ENCODE measurements at places on chromosomes 4 and X.

GRCh38 chrX:69278031-69278687 is 112.9 kb upstream of the PJA1 start:
- no peak for DNase-seq

DNA sequence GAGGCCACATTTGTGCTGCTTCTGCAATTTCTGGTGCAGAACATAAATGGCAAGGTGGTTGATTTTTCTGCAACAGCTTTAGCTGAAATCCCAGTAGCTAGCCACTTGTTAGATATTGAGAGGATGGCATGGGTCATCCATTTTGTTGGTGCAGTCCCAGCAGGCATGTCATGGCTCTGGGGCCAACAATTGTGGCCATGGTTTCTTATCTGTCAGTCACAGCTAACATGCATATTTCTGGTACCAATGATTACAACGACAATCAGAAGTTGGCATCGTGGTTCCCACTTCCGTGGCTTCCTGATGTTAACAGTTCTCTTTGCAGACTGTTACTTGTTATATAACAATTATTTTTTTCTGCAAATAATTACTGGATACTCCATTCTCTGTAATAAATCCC is 42.8 kb upstream of the PRKG2 start:
- DNase-seq: no peak

DNA sequence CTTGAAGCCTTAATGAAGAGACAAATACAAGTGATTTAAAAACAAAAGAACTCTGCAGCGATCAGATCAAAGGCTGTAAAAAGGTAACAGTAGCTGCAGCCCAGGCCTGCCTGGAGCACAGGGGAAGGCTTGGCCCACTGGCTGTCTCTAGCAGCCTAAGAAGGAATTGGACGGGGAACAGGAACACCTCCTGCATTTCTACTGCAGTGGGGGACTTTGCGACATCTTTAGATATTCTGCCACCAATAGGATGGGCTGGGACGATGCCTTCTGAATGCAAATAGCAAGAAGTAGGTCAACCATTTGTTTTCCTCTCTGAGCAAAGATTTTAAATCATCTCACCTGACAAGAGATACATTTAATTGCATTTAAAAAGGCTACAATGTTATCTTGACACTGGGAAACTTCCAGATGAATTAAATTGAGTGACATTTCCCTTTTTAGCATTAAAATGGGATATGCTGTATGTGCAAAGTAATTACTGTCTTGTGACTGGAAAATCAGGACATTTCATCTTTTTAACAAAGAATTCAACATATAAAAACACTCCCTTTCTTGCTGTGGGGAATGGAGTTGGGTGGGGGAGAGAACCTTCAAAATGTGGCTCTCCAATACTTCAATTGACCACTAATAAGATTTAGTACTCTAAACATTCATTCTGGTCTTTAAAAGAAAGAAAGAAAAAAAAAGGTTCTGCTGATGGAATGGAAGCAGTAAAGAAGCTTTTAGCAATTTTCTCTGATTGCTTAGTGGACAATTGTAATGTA is 70.0 kb downstream of the NYX start:
- no peak for DNase-seq

DNA sequence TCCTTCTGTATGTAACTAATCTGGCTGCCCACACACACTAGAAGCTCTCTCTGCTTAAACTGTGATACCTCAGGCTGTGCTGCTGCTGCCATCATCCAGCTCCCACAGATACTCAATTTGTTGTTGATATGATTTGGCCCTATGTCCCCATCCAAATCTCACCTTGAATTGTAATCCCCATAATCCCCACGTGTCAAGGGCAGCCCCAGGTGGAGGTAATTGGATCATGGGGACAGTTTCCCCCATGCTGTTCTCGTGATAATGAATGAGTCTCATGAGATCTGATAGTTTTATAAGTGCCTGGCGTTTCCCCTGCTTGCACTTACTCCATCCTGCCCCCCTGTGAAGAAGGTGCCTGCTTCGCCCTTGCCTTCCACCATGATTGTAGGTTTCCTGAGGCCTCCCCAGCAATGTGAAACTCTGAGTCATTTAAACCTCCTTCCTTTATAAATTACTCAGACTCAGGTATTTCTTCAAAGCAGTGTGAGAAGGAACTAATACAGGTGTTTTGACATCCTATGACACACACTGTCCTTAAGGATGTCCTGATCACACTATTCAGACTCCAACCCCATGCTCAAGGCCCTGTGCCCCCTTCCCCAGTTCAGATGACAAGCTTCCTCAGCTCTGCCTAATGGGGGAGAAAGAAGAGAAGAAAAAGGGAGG is 2.9 kb upstream of the ATOH1 start:
- no peak for DNase-seq

DNA sequence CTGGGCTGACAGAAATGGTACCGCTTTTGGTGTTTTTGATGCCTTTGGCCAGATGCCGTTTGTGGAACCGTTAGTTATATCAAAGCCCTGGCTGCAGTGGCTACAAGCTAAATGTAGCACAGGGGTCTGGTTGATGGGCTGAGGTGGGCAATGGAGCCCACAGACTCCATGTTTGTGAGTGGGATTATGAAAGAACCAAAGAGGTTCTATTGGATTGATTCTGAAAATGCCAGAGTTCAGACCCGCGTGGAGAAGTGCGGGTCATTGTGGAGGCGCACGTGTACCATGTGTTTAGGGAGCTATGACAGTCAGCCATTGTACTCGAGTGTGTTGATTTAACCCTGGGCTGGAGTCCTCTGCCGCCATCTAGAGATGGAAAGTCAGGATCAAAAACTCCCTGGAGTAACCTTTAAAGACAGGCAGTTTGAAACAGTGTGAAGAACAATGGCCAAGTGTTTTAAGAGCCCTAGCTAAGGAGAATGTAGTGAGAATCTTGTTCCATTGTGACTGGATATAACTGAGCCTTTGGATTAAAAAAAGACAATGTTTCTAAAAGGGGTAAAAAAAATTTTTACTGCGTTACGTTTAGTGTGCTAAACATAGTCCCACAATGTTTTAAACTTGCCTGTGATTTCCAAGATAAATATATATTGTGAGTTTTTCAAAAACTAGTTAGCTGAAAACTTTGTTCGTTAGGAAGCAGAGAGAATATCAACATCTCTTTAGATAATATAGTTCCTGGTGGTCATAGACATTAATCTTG is 12.7 kb downstream of the ART3 start:
- DNase-seq: no peak

DNA sequence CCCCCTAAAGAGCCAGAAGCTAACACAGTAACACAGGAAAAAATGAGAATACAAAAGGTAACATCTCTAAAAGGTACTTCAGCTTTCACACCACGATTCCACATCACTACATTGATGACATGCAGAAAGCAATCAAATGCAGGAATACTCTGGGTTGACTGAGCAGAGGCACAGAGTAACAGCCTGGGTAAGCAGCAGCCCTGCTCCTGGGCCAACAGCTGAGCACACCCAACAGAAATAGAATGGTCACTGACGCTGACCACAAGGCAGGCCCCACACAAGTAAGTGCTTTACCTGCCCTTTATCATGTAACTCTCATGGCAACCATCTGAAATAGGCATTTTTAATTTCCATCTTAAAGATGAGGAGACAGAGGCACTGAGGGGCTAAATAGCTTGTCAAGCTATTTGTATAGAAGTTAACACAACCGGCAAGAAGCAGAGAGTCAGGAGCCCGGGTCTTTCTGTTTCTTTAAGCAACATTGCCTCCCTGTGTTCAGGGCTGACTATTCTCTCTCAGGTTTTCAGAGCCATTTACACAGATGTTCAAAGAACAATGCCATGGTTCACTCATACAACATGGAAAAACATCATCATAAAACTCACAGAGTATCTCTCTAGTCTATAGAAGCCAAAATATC is 168.9 kb downstream of the ZNF674 start:
- DNase-seq: no peak

DNA sequence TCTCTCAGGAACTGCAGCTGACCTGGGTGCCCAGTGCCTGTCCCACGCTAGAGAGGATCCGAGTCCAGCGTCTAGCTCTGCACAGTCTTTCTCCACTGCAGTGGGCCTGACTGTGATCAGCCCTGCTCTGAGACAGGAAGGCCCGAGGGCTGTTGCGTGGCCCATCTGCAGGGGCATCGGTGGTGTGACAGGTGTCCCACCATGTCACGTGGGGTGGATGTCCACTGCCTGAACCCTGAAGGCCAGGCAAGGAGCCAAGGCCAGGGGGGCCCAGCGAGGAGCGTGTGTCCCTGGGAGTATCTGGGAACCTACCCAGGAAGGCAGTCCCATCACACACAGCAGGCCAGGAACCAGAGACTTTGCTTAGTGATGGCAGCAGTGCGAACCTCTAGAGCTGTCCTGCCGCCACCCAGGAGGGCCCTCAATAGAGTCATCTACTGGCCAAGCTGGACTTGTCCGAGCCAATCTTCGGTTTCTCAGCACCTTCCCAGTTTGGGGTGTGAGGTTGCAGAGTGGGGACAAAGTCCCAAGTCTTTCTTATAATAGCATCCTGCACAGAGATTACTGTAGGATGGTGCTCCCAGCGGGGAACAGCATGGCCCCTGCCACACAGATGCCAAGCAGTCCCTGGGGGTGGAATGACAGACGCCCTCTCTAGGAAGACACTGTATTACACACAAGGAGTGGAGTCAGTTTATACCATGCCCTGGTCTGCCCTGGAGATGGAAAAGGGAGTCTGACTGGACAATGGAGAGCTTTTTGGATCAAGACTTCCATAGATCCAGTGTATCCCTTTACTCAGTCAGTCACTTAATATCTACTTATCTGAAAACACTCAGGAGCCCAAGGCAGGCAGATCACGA is 38.3 kb downstream of the DCTD start:
- no peak for DNase-seq

GRCh38 chr4:184444215-184444952 is 30.0 kb downstream of the IRF2 start:
- no peak for DNase-seq

DNA sequence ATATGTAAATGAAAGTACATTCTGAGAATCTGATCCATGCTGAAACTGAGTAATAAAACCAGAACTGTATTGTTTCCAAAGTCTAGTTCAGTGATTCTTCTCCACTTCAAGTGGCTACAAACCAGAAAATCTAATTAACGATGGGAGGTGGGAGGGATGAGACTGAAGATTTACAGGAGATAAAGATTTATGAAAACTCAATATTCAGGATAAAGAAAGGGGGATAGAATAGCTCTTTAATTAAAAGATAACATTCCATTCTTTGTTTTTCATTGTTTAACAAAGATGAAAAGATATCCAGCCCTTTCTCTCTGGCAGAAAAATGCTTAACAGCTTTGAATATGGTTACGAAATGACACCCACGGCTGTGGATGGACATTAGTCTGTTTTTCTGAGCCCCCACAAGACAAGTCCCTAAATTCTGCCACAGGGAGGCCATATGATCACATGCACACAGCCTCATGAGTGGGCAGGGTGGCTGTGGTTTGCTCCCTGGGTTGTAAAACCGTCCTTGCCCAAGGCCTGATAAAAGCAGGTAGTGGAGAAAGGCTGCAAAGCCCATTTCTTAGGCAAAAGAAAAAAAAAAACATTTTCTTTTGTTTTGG is 36.4 kb downstream of the TMEM150C start:
- no peak for DNase-seq

Measured in stimulated activated CD8-positive, alpha-beta memory T cell treated with anti-CD3 and anti-CD28 coated beads, Interleukin-4, amount 100 ng/mL, for 1 hour (primary cell).